Vagina (tissue), 2 donors: ENCODE measurements at places on chromosomes 1 and 21. TPM values are rescaled to one million over a fixed set of nuclear protein-coding genes. Genes with fewer than 3 reads are reported as not detected.
A peak's percentile ranks its signal among the peaks of the same experiment; 100 is the strongest.

- H3K27ac ChIP-seq, result no peak overlapping the region
- H3K36me3 ChIP-seq, result no peaks in the 10 kb centered on the region
Measured at GRCh38 chr1:14590411-14591180, 7.9 kb upstream of the KAZN start.

TCP10L gene
- total RNA-seq, result not detected

- no peaks in the 10 kb centered on the region for H3K27me3 ChIP-seq
- H3K27ac ChIP-seq, result no peak overlapping the region
- H3K36me3 ChIP-seq, result no peaks in the 10 kb centered on the region
- no peak for DNase-seq
- no peaks in the 10 kb centered on the region for H3K4me1 ChIP-seq
Measured at GRCh38 chr1:214844319-214844718, 238.2 kb upstream of the KCNK2 start.

DNA sequence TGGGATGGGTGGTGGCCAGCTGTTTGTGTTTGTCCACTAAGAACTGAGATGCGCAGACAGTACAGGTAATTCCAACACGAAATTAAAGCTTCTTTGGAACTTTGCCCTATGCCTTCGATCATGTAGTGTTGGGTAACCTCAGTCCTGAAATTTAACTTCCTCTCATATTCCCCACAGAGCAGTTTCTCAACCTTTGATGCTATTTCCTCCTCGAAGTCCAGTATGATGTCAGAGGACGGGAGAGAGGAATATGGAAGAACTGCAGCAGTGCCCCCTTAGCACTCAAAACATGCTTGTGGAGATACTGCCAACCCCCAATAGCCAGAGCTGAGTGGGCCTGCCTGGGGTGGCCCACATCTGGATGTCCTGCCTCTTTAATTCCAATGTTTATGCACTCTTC lies 3.6 kb downstream of the LPAR3 start:
- no peak overlapping the region for H3K27ac ChIP-seq
- no peaks in the 10 kb centered on the region for H3K36me3 ChIP-seq
- H3K4me3 ChIP-seq, result no peak overlapping the region
- H3K4me1 ChIP-seq, result no peaks in the 10 kb centered on the region

GRCh38 chr1:160053548-160054365 lies 16.2 kb downstream of the KCNJ10 start:
- H3K36me3 ChIP-seq, result no peaks in the 10 kb centered on the region
- H3K27me3 ChIP-seq, result no peaks in the 10 kb centered on the region
- DNase-seq, result no peak
- no peak overlapping the region for H3K27ac ChIP-seq

- DNase-seq, result no peak
- peaks cover 24% of the 10 kb centered on the region for H3K4me1 ChIP-seq
- no peaks in the 10 kb centered on the region for H3K36me3 ChIP-seq
- peak overlapping the region; percentile 54 for H3K27ac ChIP-seq
Measured at GRCh38 chr1:40901886-40902852, 40.0 kb upstream of the CITED4 start.

LIN28A gene
- total RNA-seq, result not detected

DNA sequence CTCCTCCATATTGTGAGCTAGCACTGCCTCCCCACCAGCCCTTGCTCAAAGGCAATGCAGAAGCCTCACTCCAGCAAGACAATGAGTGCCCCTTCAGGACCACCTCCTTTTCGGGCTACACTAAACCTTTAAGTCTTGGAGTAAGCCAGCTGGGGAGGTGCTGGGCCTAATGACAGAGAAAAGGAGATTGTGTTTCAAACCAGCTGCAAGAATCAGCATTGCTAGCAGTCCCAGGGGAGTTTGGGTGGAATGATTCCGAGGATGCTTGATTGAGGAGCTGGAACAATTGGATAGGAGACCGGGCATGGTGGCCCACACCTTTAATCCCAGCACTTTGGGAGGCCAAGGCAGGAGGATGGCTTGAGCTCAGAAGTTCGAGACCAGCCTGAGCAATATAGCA lies 54.1 kb upstream of the GPR37L1 start:
- H3K36me3 ChIP-seq, result no peaks in the 10 kb centered on the region
- no peak overlapping the region for H3K4me3 ChIP-seq
- H3K27me3 ChIP-seq, result no peaks in the 10 kb centered on the region
- no peak overlapping the region for H3K27ac ChIP-seq
- no peak for DNase-seq

RSPO1 gene
- total RNA-seq, result 23.3 TPM

CDC7 gene
- total RNA-seq, result 3.4 TPM

DNA sequence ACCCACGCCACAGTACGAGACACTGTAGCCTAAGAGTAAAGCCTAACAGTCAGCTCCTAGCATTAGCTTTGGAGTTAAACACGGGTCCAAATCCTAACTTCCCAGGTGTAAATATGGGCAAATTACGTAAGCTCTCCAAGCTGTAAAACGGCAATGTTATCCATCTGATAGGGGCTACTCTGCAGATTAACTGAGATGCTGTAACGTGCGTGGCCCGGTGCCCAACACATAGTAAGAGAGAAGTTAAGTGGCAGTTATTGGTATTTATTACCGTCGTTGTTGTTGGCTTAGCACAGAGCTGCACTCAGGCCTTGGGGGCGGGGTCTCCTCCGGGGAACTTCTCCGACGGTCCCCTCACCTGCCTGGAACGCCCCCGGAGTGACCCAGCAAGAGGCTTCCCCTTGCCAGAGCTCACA lies 457 bp downstream of the TRAPPC3 start:
- H3K4me3 ChIP-seq, result peak overlapping the region; percentile 74
- H3K27me3 ChIP-seq, result no peaks in the 10 kb centered on the region
- no peaks in the 10 kb centered on the region for H3K36me3 ChIP-seq

DNA sequence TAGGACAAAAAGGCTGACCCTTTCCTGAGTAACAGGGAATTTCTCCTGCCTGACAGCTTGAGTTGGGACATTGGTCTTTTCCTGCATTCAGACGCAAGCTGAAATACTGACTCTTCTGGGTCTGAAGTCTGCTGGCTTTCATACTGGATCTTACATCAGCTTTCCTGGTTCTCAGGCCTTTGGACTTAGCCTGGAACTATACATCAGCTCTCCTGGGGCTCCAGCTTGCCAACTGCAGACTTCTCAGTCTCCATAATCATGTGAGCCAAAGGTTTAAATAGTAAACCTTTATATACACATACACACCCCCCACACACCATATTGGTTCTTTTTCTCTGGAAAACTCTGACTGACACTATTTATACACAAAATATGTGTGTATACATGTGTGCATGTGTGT lies 59.0 kb upstream of the KCND3 start:
- H3K4me3 ChIP-seq, result no peak overlapping the region
- no peak for DNase-seq

DNA sequence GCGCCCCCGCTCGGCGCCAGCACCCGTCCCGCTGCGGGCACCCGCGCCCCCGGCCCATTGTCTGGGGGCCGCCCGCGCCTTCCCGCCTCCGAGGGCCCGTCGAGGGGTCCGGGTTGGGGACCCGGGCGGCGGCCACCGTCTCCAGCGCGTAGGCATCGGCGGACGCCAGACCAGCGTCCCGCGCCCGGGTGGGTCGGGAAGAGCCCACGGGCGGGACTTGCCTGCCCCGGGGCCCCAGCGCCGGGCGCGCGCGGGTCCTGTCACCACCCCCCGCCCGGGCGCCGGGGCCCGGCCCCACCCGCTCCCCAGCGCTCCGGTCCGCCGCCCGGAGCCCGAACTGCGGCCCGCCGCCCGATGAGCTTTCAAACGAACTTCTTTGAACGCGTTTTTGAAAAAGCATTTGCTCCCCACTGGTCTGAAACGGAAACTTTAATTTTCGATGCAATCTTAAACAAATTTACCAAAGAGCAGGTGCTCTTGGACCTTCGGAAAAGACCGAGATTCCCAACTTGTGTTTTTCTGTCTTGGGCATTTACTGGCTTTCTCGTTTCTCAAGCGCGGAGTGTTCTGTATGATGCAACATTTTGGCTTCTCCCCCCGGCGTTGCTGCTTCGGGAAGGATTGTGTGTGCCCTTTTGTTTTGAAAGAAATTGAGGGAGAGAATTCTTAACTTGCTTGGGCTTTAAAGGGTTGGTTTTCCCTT lies 615 bp downstream of the CLIC4 start:
- peaks cover 51% of the 10 kb centered on the region for H3K4me1 ChIP-seq
- no peak for DNase-seq
- peak overlapping the region; percentile 88 for H3K4me3 ChIP-seq

DNA sequence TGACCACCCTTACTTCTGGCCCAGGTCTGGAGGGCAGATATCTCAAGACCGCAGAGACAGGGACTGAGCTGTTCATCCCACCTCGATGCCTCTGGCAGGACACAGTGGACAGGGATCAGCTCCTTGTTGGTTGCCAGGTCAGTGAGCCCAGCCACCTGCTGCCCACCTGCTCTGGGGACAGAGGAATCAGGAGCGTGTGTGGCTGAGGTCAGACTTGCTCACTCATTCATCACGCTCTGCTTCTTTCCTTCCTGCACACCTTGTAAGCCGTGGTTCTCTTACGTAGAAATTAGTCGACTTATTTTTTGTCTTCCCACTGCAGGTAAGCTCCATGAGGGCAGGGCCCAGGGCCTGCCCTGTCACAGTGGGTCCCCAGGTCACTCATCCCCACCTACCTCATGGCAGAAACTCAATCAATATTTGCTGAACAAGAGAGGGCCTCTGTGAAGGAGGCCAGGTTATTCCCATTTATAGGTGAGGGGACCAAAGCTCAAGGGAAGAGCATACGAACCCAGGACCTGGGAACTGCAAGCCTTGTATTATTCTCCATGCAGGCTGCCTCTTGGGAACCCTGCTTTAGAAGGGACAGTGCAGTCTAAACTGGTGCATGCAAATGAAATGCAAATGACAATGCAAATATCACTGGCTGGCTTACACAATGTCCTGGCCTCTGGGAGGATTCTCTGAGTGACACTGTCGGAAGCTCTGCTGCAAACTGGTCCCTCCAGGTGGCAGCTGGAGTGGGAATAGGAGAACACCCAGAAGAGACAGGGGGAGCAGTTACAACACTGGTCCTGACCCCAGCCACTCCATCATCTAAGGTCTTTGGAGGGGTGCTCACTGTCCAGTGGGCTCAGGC lies 58.4 kb upstream of the PAX7 start:
- no peak overlapping the region for H3K4me3 ChIP-seq
- no peaks in the 10 kb centered on the region for H3K27me3 ChIP-seq
- no peaks in the 10 kb centered on the region for H3K36me3 ChIP-seq
- no peaks in the 10 kb centered on the region for H3K4me1 ChIP-seq
- no peak for DNase-seq

- no peaks in the 10 kb centered on the region for H3K36me3 ChIP-seq
- H3K4me1 ChIP-seq, result peaks cover 17% of the 10 kb centered on the region
- H3K27me3 ChIP-seq, result no peaks in the 10 kb centered on the region
- no peak for DNase-seq
- H3K4me3 ChIP-seq, result peak overlapping the region; percentile 49
Measured at GRCh38 chr1:20184997-20185833, 681 bp upstream of the UBXN10 start.

- H3K4me3 ChIP-seq, result no peak overlapping the region
- DNase-seq, result no peak
- H3K27ac ChIP-seq, result no peak overlapping the region
- H3K4me1 ChIP-seq, result no peaks in the 10 kb centered on the region
Measured at GRCh38 chr1:225004396-225004795, 74.9 kb downstream of the DNAH14 start.

HAO2 gene
- total RNA-seq, result not detected

ATP5PF gene
- 74.9 TPM for total RNA-seq

DNA sequence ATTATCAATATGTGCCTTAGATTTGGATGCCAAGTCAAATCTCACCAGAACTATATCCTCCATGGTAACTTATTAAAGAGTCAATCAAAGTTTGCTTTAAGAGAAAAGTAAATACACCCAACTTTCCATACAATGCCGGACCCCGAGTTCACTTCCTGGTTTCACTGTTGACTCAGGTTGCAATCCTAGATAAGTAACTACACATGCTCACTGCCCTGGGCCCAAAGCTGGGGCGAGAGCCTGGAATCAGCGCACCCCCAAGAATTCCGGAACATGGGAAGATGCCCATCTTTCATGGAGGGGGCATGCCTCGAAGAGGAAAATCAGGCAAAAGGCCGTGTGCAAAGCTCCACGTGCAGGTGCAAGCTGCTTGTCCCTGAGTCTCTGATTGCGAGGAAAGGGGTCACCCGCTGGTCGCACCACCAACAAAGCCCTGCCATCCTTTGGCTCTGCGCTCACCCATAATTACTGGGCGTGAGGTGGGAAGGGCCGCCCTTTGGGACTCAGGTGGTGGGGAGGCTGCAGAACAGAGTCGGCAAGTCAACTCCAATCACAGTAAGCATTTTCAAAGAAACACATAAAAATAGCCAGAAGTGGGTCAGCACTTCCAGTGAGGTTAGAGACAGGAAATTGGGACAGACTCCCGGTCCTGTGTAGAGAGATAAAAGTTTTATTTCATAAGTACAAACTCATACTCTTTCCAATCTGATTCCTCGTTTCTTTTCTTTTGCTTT lies 167.7 kb downstream of the TOMM20 start:
- DNase-seq, result peak; percentile 88
- H3K4me1 ChIP-seq, result peaks cover 42% of the 10 kb centered on the region
- H3K36me3 ChIP-seq, result no peaks in the 10 kb centered on the region

- peak overlapping the region; percentile 96 for H3K27ac ChIP-seq
- no peaks in the 10 kb centered on the region for H3K36me3 ChIP-seq
- no peak overlapping the region for H3K4me3 ChIP-seq
Measured at GRCh38 chr1:182143825-182144645, 82.5 kb upstream of the ZNF648 start.

CSF1 gene
- 159 TPM for total RNA-seq

- no peaks in the 10 kb centered on the region for H3K36me3 ChIP-seq
- H3K27ac ChIP-seq, result peak overlapping the region; percentile 44
- DNase-seq, result no peak
- H3K4me3 ChIP-seq, result no peak overlapping the region
- H3K4me1 ChIP-seq, result peaks cover 4% of the 10 kb centered on the region
Measured at GRCh38 chr1:30512914-30513265, 210.5 kb downstream of the MATN1 start.

- H3K4me3 ChIP-seq, result no peak overlapping the region
- no peaks in the 10 kb centered on the region for H3K36me3 ChIP-seq
- no peak overlapping the region for H3K27ac ChIP-seq
- no peaks in the 10 kb centered on the region for H3K4me1 ChIP-seq
- no peaks in the 10 kb centered on the region for H3K27me3 ChIP-seq
Measured at GRCh38 chr1:216261631-216262030, 161.6 kb downstream of the USH2A start.

SLC16A4 gene
- total RNA-seq, result 6.4 TPM

DNA sequence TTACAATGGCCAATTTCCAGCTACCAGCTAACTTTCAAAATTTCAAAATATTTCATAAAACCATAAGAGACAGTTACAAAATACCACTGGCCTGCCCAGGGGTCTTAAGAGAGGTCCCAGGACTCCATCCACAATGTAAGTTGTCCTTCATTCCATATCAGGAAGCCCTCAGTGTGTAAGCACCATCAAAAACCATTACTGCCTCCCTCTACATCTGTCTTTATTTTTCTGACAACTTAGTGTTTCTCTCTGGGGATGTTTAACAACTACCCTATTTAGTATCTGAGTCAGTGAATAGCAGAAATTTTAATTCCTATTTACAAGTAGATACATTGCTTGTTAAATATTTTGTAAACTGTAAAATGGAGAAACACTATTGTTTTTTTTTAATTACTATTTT lies 339.3 kb upstream of the ADAMTS5 start:
- no peaks in the 10 kb centered on the region for H3K27me3 ChIP-seq
- no peaks in the 10 kb centered on the region for H3K4me1 ChIP-seq
- no peak for DNase-seq
- H3K36me3 ChIP-seq, result no peaks in the 10 kb centered on the region

- H3K36me3 ChIP-seq, result no peaks in the 10 kb centered on the region
- DNase-seq, result no peak
- no peaks in the 10 kb centered on the region for H3K27me3 ChIP-seq
- H3K4me1 ChIP-seq, result peaks cover 16% of the 10 kb centered on the region
Measured at GRCh38 chr1:9112961-9113880, 15.7 kb downstream of the GPR157 start.

OR2L5 gene
- not detected for total RNA-seq

CD48 gene
- total RNA-seq, result 4.7 TPM
